ENCODE measurements at places on chromosomes 11 and 22. TPM values are rescaled to one million over a fixed set of nuclear protein-coding genes. Genes with fewer than 3 reads are reported as not detected.

- peak; percentile 92 for DNase-seq
Observed at GRCh38 chr22:44026630-44027511, 2.8 kb downstream of the PARVB start.

DNA sequence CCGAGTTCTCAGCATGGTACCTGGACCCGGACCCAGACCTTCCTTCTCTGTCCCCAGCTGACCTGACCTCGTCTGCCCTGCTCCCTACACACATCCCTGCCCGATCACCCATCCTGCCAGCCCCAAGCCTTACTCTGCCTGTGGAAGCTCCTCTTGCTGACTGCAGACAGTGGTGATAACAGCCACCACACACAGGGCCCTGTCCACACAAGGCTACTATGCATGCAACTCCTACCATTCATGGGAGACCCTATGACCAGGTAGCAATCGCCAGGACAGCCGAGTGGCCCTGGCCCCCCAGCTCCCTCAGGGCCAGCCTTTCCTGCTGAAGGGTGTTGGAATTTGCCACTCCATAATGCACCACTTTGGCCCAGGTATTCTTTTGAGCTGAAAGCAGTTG is 233.6 kb downstream of the BRD1 start:
- no peak for DNase-seq

GRCh38 chr11:30364139-30364836 is 41.4 kb downstream of the ARL14EP start:
- no peak for DNase-seq

DNA sequence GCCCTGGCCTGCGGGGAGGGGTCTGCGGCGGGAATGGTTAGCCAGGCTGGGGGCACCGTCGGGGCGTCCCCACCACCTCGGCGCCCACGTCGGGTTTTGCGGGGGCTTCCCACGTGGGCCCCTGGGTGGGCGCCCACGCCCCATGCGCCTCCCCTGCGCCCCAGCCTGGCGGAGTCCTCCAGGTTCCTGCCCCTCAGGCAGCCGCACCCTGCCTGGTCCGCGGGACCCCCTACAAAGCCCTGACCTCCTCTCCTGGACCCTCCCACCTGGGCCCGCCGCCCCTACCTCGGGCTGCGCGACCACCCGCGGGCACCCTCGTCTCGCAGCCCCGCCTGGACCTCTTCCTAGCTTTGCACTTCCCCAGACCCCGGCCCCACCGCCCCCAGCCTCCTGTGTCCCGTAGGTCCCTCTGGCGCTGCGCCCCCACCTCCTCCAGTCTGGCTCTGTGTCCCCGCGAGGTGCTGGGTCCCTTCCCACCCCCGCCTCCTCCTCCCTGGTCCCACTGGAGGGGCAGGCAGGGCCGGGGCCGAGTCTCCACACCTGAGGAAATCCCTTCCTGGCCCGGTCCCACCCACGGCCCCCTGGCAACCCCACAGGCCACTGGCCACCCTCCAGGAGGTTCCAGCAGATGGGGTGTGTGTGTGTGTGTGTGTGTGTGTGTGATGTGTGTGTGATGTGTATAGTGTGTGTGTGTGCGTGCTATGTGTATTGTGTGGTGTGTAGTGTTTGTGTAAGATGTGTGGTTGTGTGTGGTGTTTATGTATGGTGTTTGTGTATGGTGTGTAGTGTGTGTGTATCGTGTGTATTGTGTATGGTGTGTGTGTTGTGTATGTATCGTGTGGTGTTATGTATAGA is 11.8 kb downstream of the PIM3 start:
- DNase-seq, result peak; percentile 69

DNA sequence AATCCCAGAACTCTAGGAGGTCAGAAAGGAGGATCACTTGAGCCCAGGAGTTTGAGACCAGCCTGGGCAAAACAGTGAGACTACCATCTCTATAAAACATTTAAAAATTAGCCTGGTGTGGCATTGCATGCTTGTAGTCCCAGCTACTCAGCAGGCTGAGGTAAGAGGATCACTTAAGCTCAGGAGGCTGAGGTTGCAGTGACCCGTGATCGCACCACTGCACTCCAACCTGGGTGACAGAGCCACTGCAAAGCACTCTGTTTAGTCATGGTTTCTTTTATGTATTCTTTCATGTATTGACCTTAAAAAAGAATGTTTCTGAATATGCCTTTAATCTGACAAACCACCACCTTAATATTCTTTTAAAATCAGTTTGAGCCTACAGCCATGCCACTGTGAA is 52.2 kb downstream of the BIRC2 start:
- DNase-seq, result no peak

DNA sequence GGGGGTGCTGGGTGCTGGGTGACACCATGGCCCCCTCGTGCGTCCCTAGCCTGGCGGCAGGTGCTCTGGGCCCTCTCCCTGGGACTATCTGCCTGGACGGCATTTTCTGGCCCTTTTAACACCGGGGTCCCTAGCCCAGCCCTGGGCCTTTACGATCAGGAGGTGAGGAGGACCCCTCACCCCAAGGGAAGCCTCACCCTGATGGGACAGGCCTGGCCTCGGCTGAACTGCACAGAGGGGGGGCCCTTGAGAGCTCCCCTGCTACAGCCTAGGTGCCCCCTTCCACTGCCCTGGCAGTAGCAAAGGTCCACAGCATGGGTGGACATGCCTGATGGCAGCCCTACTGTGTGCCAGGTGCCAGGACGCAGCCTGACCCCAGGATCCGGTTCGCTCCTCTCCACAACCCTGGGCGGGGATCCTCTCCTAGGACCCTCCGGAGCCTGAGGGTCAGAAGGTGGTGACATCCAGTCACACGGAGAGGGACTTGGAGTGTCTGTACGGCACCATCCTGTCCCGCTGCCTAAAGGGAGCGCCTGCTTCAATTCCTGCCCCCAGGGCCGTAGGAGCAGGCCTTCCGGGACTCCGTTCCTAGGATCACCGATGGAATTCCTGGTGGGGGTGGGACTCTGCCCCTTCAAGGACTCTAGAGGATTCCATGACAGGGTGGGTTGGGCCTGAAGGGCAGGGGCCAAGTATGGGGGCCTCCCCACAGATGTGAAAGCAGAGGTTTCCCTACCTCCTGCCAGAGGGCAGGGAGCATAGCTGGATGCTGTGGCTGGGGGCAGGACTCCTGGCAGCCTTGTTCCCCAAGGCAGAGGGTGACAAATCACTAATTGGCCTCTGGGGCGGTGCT is 33.0 kb upstream of the TH start:
- peak; percentile 49 for DNase-seq

- no peak for DNase-seq
Observed at GRCh38 chr11:46278387-46279125, 1.1 kb downstream of the CREB3L1 start.

- no peak for DNase-seq
Observed at GRCh38 chr11:20388096-20389055, 860 bp downstream of the PRMT3 start.

- no peak for DNase-seq
Observed at GRCh38 chr11:108025387-108026080, 16.8 kb downstream of the CUL5 start.

DNA sequence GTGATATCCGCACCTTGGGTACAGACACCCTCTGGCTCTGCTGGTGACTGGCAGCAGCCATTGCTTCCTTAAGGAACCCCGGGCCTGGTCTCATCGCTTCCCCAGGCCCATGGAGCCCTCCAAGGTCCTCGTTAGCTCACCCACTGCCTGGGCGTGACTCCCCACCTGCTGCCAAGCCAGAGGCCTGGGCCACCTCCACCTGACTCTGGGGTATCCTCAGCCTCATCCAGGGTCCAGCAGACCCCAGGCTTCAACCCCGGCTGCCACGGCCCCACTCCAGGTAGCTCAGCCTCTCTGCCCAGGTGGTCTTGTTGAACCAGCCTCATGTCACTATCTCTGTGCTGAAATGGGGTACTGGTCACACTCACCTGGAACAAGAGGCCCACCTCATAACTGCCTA is 337.9 kb downstream of the BRD1 start:
- DNase-seq, result no peak

GRCh38 chr11:120448240-120448639 is 63.3 kb upstream of the GRIK4 start:
- DNase-seq, result no peak

- no peak for DNase-seq
Observed at GRCh38 chr22:35231585-35232084, 25.7 kb upstream of the HMGXB4 start.

DNA sequence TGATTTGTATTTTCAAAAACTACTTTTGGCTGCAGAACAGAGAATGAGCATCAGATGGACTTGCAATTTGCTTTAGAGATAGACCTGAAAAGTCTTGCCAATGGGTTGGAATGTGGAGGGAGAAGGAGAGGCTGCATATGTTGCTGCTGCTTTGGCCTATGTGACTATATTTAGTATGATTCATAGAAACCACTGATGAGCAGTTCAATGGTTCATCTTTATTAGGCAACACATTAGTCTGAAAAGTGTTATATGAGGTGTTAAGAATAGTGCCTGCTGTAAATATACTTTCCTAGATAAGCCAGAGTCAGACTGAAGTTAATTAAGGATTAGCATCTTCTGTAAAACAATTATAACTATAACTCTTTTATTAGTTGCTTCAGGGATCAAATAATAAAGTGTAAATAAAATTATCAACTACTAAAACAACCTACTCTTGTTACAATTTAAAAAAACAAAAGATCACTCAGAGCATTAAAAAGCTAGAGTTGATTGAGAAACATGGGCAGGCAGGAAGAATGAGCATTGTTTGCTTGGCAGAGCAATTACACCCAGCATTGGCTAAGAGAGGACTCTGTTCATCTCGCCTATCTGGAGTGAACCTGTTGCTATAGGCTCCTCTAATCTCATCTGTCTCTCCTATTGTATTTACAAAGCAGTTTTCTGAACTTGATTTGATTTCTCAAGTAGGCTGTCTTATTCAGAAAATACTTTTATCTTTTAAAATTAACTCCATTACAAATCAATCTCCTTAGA is 36.3 kb downstream of the HORMAD2 start:
- no peak for DNase-seq

- DNase-seq, result no peak
Observed at GRCh38 chr22:24186352-24186740, 5.1 kb downstream of the SUSD2 start.

DNA sequence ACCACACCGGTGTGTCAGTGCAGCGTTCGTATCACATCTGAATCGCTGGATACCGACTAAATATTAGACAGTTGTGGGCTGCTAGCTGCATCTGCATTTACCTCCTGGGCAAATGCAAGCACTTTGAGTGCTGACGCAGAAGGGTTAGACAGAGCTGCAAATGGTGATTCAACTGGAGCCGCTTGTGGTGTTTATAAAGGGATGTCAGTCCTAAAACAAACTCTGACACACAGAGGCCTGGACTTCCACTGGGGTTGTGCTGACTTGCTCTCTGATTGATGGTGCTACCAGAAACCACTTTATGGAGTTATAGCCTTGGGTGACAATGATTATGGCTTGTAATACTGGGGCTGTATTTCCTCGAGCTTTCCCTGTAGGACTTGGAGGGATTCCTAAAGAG is 374.4 kb downstream of the NTM start:
- DNase-seq, result no peak

- no peak for DNase-seq
Observed at GRCh38 chr11:75913984-75914383, 99.0 kb downstream of the UVRAG start.

- DNase-seq, result no peak
Observed at GRCh38 chr22:40498420-40499208, 128.2 kb downstream of the SGSM3 start.

DNA sequence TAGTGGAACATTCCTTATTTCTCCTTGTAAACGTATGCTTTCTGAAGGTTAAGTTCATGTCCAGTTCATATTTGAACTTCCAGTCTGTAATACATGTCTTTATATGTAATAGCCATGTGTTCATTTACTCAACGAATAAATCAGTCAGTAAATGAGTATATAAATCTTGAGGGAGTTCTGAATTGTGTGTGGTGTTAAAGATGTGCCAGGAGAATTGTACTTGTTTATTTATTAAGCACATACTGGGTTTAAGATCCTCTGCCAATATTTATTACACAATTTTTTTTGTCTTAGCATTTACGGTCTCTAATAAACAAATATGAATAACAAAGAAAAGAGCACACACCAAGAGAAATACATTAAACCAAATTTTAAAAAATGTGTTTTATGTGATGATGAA is 26.5 kb upstream of the CLMP start:
- no peak for DNase-seq

Gene NCAPD3
- total RNA-seq, result 12.3 TPM

Gene ALDH3B1
- total RNA-seq, result 3.5 TPM

Gene DRD4
- 0.16 TPM for total RNA-seq

Gene TTLL12
- total RNA-seq, result 13.2 TPM

Gene TIMM10B
- 14.1 TPM for total RNA-seq

Gene IL17REL
- total RNA-seq, result not detected

Gene DEPDC7
- total RNA-seq, result 0.49 TPM

All from Right ventricle myocardium inferior (tissue), 1 donor.